ENCODE measurements at places on chromosomes 11 and 22.

DNA sequence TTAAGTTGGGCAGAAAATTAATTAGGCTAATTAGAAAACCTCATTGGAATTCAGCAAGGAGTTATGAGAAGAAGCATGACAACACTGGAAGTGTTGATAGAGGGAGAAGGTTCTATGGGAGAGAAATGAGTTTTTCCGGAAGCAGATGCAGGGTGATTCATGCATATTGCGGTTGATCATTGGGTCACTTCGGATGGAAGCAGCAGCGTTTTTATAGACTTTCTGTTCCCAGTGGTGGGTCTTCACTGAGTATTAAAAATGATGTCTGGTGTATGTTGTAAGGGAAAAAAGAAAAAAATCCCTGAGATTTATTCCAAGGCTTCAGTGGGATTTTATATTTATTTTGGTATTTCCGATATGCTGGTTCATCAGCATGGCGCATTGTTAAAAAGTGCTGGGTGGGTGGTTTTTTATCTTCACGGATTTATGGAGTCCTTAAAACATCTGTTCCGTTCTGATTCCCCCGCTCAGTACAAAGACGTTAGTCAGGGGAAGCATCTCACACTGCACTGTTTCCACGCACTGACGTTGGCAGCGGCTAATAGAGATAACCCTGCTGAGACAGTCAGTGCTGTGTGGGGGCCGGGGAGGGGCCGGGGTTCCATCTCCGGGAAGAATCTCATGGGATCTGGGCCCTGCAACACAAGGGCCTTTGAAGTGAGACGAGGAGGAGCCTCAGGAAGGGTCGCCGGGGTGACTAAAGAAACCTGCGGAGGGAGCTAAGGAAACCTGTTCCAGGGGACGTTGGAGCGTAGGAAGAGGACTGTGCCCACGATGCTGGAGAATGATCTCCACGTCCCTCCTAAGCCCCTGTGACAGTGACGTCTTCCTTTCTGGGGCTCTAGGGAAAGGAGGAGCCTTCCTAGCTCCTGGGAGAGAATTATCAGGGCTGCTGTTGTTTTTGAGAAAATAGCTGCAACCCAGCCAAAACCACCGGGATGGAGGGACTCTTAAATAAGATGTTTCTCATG, 390.0 kb downstream of the NTM start:
- no peak for DNase-seq

DNA sequence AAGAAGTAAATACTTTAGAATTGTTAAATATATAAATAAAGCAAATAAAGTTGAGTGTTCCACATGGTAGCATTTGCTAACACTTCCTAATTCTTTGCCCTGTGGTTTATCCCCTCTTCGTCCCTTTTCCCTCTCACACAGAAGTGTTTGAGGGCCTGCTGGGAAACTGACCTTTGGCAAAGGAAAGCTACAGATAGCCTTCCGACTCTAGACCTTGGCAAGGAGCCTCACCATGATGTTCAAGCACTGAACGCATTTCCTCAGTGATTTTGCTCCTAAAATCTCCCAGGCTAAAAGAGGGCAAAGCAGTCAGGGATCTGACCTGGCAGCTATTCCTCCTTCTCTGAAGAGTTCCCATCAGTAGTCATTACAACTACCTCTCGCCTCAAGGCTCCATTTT, 52.5 kb upstream of the HORMAD2 start:
- no peak for DNase-seq

DNA sequence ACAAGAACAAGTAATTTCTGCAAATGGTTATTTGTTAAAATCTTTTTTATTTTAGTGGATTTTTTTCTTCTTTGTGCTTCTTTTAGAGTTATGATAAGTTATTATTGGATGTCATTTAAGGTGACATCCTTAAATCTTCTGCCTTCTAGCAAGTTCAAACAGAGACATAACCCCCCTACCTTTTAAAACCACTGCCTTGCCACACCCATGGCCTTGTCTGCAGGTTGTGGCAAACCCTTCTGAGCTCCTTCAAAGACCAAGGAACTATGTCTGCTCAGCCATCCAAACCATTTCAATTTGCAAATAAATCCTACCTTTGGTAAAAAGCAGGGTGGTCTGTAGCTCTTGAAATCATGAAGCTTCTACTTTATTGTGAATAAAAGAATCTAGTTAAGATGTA, 241.6 kb downstream of the FAM76B start:
- DNase-seq = no peak

GRCh38 chr22:42922374-42923191, 65.5 kb upstream of the ARFGAP3 start:
- no peak for DNase-seq

DNA sequence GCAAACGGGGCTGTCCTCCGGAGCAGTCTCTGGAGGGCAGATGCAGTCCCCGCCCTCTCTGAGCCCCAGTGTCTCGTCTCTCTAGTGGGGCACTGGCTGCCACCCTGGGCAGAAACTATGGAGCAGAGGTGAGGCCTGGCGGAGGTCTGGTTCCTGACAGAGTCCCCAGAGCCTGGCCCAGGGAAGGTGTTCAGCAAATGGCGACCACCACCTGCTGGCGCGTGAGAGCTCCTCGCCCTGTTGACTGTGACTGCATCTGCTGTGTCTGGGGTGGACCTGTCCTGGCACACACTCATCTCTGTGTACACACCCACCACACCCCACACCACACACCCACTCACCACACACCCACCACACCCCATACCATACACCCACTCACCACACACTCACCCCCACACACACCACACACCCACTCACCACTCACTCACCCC, 18.3 kb upstream of the TTLL12 start:
- DNase-seq = no peak

- DNase-seq = no peak
These were observed 1964.5 kb upstream of the RAG2 start for GRCh38 chr11:38562562-38562961.

- DNase-seq = peak; percentile 22
These were observed 65.4 kb downstream of the SMCO4 start for GRCh38 chr11:93477684-93478234.

- no peak for DNase-seq
These were observed 123.9 kb downstream of the RBFOX2 start for GRCh38 chr22:35904752-35905151.

DNA sequence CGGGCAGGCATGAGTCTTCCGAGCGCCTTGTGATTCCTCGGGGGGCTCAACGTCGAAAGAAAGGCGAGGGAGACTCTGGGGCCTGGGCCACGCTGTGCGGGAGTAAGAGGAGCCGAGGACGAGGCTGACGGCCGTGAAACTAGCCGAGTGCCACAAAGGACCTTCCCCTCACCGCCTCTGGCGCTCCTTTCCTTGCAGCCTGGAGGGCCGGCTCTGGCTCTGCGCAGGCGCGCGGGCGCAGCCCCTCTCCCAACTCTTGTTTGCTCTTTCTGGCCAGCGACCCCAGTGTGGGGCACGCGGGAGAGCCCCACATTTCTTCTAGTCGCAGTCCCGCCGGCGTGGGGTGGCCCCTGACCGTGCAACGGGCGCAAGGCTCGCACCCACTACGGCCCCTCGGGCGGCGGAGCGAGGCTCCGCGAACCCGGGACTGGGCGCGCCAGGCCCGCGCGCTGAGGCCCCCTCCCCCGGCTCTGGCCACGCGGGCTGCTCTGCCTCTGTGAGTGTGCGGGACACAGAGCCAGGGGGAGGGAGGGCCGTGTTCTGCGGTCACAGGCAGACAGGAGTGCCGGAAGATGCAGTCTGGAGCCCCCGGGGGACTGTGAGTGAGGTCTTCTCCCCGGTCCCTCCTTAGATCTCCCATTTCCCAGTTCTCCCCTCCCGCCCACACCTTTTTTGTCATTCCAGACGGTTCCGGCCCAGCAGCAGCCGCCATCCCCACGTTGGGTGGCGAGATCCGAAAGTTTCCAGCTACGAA, 1.0 kb upstream of the TOB2 start:
- peak; percentile 88 for DNase-seq

DNA sequence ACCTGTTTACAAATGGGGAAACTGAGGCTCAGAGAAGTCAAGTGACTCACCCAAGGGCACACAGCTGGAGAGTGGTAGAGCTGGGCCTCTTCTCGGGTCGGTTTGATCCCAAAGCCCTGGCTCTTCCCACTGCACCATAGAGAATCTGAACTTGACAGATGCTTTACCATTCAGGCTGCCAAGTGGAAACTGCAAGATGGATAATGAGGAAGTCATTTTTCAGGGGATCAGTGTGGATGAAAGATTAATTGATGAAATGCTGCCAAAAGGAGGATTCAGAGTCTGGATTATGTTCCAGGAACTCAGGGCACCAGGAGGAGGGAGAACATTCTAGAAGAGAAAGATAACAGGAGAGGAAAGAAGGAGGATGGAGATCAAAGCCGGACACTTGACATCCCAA, 185.9 kb upstream of the ZBED5 start:
- DNase-seq = no peak

All from muscle of arm (tissue), 14 donors.